ENCODE measurements at places on chromosomes 13 and 19.
A peak's percentile ranks its signal among the peaks of the same experiment; 100 is the strongest.

- DNase-seq = no peak
Observed at GRCh38 chr13:48775804-48776203, 122.1 kb downstream of the CYSLTR2 start.

DNA sequence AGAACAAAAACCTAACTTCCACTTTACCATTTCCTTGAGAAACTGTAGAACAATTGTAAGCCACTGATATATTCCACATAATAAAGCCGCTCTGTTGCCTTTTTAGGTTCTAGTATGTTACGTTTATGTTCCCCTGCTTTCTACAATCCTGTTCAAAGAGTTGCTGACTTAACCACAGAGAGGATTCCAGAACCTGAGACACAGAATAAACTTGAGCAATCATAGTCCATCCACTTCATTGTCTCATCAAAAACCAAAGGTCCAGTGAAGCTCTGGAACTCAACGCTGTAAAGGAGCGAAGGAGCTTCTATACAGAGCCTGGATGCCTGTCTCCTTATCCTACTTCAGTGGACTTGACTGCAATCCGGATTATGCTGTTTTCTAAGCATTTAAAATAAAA, 4.6 kb downstream of the STARD13 start:
- DNase-seq = no peak

GRCh38 chr19:10501971-10502523, 1.1 kb downstream of the KEAP1 start:
- peak; percentile 57 for DNase-seq

GRCh38 chr13:113666951-113667701, at the start of gene GRK1:
GRK1 (plus strand) TSS chr13:113667219; CDS start chr13:113667387, 168 bp downstream.
- DNase-seq = peak; percentile 94

DNA sequence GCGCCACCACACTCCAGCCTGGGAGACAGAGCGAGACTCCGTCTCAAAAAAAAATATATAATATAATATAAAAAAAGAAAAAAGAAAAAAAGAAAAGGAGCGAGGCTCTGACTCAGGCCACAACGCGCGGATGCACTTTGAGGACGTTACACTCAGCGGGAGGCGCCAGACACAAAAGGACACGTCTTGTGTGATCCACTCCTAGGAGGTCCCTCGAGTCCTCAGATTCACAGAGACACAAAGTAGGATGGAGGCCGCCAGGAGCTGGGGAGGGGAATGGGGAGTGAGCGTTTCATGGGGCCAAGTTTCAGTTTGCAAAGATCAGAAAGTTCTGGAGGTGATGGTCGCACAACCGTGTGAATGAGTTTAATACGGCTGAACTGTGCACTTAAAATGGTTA, 8.5 kb upstream of the ABHD17A start:
- DNase-seq = no peak

DNA sequence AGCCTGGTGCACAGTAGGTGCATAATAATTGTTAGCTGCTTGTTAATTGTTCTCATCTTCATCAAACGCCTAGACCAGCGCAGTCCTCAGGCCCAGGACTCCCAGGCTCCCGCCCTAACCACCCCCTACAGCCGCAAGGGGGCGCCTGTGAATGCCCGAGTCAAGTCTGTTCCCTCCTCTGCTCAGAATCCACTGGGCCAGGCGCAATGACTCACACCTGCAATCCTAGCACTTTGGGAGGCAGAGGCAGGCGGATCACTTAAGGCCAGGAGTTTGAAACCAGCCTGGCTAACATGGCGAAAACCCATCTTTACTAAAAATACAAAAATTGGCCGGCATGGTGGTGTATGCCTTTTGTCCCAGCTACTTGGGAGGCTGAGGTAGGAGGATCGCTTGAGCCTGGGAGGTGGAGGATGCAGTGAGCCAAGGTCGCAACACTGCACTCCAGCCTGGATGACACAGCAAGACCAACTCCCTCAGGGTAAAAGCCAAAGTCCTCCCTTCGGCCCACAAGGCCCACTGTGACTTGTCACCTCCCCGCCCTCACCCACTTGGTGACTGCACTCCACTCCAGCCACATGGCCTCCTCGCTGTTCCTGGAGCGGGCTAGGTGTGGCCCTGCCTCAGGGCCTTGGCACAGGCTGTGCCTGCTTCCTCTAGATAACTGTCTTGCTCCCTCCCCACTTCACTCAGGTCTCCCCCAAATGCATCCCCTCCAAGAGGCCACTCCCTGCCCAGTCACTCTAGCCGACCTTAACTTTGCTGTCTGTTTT, 9.1 kb downstream of the ZNF653 start:
- DNase-seq = peak; percentile 83

- DNase-seq = peak; percentile 26
Observed at GRCh38 chr13:112900691-112901091, 68.3 kb upstream of the MCF2L start.

GRCh38 chr19:10206226-10206885, 11.6 kb upstream of the DNMT1 start:
- no peak for DNase-seq

GRCh38 chr13:87080100-87080779, 590.9 kb upstream of the SLITRK5 start:
- DNase-seq = no peak

GRCh38 chr13:33644581-33645543, 173.1 kb upstream of the RFC3 start:
- DNase-seq = no peak

- DNase-seq = no peak
Observed at GRCh38 chr19:57688011-57688763, 6.4 kb downstream of the ZNF551 start.

- DNase-seq = no peak
Observed at GRCh38 chr19:1066251-1066747, 668 bp upstream of the ARHGAP45 start.
